ENCODE measurements at places on chromosomes 13 and 19.
A peak's percentile ranks its signal among the peaks of the same experiment; 100 is the strongest.

GRCh38 chr19:17948931-17949930, 16.4 kb downstream of the CCDC124 start:
- no peak for DNase-seq

DNA sequence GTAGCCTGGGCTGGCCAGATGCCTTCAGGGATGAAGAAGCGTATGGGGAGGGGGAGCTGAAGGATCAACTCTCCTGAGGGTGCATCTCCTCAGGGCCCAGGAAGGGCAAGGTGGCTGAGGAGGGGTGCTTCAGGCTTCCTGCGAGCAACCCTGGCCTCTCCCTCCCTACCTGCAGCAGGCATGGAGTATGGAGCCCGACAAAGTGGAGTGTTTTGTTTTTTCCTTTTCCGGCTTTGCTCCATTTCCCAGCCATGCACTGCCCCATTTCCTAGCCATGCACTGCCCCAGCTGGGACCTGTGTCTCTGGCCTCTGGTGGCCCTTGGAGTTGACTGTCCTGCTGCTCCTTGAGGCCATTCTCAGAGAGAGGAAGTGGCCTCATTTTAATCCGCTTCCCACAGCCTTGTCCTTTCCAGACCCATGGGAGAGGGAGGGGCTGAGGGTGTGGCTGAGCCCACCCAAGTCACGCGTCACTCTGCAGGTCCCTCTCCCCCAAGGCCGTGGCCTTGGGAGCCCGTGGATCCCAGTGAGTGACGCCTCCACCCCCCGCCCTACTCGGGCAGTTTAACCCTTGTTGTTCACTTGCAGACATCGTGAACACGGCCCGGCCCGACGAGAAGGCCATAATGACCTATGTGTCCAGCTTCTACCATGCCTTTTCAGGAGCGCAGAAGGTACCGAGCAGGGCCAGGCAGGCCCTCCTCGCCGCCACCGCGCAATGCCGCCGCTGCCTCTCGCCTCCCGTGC, 34.4 kb downstream of the CAPN12 start:
- DNase-seq = no peak

DNA sequence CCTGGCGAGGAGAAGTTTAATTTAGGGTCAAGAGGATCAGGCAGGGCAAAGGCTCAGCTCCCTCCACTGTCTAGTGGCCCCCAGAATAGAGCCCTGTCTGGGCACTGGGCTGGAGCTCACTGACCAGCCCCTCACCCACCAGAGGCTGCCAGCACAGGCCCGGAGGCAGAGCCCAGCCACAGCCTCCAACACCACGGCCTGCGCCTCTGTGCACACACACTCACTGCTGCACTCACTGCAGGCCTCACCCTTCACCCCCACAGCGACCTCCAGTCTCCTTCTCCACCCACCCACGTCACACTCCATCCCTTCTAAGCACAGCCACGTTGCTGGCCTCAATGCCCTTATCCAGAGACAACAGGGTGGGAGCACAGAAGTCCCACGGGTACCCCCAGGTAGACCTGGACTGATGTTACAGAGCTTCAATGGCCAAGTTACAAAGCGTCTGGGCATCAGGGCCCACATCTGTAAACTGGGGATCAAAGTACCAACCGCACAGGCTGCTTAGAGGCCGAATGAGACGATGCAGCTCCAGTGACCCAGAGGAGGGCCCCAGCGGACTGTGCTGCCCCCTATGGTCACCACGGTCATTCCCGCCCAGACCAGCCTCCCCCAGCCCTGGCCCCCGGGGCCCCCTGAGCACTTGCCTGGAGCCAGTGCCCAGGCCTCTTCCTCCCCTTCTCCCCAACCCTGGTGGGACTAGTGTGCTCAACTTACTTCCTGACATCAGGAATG, 4.5 kb upstream of the PRKD2 start:
- DNase-seq = no peak

DNA sequence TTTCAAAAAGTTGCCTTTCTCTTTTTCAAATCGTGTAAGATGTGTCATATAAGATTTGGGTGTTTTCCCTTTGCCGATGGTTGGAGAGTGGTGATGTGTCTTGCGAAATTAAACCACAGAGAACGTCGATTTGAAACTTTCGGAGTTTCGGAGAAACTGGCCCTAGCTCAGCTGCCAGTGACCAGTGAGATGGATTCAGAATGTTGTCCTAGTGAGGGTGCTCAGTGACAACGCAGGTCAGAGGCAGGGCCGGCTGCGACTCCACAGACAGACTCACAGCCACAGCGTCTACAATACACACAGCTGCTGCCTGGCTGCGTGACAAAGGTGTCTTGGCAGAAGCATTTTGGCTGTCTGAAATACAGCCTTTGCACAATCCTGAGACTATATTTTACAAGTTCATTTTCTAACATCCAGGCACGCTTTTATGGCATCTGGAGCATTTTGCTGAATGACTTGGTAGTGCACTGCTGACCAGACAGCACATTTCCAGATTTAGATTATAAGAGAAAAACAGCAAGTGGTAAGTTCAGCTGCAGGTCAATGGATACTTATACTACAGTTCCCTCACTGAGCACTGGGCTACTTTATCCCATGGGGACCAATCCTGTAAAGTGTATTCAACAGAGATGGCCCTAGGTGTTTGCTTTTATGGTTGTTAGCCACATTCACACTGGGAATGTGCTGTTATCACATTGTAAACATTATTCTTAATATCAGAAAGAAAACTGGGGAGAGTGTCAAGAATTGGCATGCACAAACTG, 207.5 kb downstream of the KCNRG start:
- no peak for DNase-seq

- DNase-seq = no peak
Observed at GRCh38 chr13:43495732-43496131, 291.0 kb downstream of the ENOX1 start.

DNA sequence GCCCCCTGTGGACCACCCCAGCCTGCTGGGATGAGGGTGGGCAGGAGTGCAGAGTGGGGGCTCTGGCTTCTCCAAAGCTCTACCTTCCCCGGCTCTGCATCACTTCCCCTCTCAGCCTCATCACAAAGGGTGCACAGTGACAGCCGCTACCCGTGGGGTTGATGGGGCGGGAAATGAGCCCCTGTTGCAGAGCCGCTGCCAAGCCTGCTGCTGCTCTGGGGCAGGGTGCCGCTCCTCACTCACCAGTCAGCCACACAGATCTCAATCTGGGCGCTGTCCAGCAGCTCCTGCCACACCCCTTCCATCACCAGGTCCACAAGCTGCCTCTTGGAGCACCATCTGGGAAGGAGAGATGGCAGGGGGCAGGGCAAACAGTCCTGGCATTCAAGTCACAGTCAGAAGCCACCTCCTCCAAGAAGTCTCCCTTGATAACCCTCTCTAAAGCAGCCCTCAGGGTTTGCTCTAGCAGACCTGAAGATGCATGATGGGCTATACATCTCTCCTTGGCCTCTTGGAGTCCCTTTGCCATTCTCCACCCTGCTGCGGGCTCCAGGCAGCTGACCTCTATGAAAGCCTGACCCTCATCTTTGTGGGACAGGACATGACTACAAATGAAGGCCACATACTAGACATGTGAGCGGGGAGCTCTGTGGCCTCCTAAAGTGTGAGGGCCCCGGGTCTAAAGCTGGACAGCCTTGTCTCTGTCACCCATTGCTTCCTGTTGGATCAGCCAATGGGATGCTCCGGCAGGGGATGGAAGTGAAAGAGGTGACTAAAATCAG, 15.7 kb downstream of the MRPS12 start:
- DNase-seq = no peak

GRCh38 chr19:45822716-45823115, 7.6 kb upstream of the RSPH6A start:
- no peak for DNase-seq

- DNase-seq = no peak
Observed at GRCh38 chr19:34265221-34265650, 10.9 kb downstream of the GARRE1 start.

- DNase-seq = no peak
Observed at GRCh38 chr19:41744850-41745249, 10.5 kb upstream of the CEACAM6 start.

DNA sequence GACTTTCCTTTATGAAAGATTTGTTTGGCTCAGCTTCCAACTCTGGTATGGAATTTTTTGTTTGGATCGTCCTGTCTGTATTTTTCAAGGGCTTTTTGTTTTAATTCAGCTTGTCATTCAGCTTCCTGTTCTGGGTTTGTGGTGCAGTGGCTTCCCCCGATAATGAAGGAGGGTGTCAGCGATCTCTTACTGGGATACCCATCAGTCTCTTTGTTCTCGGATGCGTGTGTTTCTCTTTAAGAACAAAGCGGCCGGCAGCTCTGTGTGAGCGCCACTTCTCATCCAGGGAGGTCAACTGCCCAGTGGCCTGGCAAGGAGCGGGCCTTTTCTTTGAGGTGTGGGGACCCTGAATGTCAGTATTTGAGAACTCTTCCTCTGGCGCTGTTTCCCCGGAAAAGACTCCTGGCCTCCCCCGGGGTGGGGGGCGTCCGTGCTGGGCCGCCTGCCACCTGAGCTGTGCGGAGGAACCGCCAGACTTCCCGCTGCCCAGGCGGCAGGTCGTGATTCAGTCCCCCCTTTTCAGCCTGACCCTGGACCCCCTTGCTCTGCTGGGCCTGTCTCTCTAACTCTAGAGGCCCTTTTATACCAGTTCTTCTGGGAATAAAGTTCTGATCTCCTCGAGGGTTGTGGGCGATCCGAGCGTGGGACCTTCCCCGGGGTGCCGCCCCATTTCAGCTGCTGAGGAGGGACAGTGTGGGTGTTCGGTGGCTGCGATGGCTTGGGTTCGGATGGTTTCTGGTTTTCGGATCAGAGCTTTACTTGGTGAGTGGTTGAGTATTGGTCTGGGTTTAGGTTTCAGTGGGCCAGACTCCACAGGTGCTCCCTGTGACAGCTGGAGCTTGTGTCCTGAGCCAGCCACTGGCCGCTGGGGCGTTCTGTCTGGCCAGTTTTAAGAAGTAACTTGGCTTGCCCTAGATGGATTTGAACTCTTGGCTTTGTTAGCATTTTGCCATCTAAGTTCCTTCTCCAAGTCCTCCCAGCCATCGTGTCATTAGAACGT, 3.4 kb downstream of the SF3A2 start:
- no peak for DNase-seq

GRCh38 chr19:5590151-5590864, 22.6 kb upstream of the TINCR start:
- no peak for DNase-seq

DNA sequence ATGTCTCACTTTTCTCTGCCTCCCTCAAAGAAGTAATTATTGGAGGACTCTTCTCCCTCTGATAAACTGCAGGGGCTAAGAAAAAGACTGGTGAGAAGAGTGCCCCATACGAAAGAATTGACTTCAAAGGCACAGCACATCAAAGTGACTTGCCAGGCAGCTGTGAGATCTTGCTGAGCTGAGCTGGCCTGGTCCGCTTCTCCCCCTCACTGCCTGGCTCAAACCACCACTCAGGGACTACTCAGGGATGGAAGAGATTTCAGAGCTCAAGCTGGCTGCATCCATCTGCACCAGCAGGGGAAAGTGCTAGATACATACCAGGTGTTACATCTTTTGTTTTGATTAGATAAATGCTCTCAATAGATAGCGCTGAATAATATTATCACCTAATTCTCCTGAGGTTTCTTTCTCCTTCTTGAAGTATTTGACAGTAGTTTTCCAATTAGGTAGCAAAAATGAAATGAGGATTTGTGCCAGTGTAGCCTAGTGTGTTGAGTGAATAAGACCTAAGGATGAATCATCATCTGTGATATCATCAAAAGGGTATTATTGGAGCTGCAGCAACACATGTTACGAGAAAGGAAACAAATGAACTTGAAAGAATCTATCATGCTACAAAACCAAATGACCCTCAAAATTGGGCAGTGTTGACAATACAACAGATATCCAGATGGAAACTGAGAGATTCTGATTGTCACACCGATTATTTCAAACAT, 379.8 kb downstream of the TBC1D4 start:
- no peak for DNase-seq

GRCh38 chr13:42832341-42833096, 51.1 kb downstream of the FAM216B start:
- DNase-seq = no peak

DNA sequence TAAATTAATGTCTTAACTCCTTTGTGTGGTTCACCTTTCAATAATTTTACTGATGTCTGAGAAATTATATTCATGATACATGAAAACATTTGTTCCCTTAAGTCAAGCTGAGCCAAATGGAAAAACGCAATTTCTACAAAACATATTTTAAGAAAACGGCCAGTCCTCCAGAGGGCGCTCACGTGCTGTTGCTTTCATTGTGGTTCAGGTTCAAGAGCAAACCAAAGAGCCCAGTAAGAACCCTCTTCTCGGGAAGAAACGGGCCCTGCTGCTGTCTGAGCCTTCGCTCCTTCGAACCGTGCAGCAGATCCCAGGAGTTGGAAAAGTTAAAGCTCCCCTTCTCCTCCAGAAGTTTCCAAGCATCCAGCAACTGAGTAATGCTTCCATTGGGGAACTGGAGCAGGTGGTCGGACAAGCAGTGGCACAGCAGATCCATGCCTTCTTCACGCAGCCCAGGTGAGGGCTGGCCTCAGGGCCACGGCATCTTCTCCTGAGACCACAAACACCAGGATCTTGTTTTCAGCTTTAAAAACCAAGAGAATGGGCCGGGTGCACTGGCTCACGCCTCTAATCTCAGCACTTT, 4.3 kb downstream of the FAAP24 start:
- DNase-seq = peak; percentile 15

DNA sequence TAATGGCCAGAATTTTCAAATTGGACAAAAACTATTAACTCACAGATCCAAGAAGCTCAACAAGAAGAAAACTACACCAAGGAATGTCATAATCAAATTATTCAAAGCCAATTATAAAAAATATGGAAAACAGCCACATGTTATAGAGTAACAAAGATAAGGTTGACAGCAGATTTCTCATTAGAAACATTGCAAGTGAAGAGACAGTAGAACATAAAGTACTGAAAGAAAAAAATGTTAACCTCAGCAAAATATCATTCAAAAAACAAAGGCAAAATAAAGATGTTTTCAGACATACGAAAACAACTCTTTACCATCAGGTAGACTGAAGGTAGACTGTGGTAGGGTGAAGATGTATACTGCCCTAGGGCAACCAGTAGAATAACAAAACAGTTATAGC, 83.4 kb downstream of the KCNRG start:
- no peak for DNase-seq

GRCh38 chr19:19548915-19549759, 11.1 kb downstream of the CILP2 start:
- DNase-seq = no peak

DNA sequence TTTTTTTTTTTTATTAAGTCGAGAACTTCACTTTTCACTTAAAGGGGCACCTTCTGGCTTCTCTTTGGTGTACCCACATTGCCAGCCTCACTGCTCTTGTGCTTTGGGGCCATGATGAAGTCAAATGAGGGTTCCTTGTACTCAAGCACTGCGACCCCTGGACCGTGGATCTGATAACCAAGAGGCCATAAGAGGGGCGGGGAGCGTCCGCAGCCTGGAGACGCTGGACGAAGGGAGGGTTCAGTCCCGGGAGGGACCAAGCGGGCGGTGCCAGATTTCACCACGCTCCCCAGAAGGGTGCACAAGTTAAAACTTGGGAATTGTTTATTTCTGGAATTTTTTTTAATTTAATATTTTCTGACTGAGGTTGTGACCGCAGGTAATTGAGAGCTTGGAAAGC, 53.3 kb upstream of the SOX1 start:
- no peak for DNase-seq
